ENCODE measurements at places on chromosomes 12 and 14.

GRCh38 chr12:63787306-63787705, 7.6 kb downstream of the RXYLT1 start:
- peak; percentile 33 for DNase-seq

- DNase-seq = no peak
Observed at GRCh38 chr12:14283489-14284144, 81.9 kb upstream of the ATF7IP start.

GRCh38 chr14:39469094-39469710, 37.0 kb upstream of the FBXO33 start:
- no peak for DNase-seq

- DNase-seq = no peak
Observed at GRCh38 chr14:39307815-39308214, 74.1 kb downstream of the MIA2 start.

Measured in iris pigment epithelial cell (primary cell).